ENCODE measurements at places on chromosomes 1 and 21.

GRCh38 chr1:55986003-55986402, 593.4 kb downstream of the PLPP3 start:
- DNase-seq = no peak

DNA sequence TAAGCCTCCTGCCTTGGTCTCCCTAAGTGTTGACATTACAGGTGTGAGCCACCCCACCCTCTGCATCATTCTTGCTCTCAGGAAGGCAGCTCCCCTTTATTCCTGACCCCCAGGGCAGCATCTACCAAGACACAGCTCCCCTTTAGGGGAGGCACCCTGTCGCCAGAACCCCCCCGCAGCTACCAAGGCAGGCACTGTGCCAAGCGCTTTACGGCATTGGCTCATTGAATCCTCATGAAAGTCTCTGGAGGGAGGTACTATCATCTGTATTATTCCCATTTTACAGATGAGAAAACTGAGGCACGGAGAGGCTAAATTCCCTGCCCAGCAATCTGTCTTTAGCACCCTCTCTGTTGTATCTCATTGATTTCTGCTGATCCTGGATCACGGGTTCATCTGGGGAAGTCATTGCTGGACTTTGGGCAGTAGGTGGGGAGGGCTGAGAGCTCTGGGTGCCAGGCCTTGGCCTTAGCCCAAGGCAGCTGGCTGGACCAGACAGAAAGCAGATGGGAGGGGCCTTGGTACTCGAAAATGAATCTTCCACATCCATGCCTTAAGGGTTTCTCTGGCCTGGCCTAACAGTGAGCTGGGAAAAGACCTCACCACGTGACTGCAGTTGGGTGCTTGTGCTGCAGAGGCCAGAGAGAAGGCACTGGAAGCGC, 5.9 kb downstream of the PLOD1 start:
- DNase-seq = no peak

- peak; percentile 11 for DNase-seq
Observed at GRCh38 chr1:3501856-3502640, 47.6 kb downstream of the ARHGEF16 start.

GRCh38 chr1:224761245-224761644, 145.1 kb downstream of the CNIH3 start:
- no peak for DNase-seq

DNA sequence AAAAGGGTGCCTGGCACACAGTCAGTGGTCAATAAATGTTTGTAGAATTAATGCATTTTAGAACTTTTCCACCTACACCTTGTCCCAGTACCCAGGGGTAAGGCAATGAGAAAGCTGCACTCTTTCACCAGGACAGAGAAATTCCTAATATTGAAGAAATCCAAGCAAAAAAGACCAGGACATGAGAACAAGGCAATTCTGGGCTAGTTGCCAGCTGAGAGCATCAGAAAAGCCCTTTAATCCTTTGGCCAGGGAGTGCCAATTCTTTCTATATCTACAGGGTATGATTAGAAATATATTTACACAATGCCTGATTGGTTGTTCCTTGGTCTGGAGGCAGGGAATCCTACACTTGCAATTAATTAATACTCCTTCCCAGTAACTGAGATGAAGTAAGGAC, 492.4 kb upstream of the NFIA start:
- no peak for DNase-seq

GRCh38 chr21:40386294-40386911, 460.6 kb downstream of the DSCAM start:
- peak; percentile 38 for DNase-seq

DNA sequence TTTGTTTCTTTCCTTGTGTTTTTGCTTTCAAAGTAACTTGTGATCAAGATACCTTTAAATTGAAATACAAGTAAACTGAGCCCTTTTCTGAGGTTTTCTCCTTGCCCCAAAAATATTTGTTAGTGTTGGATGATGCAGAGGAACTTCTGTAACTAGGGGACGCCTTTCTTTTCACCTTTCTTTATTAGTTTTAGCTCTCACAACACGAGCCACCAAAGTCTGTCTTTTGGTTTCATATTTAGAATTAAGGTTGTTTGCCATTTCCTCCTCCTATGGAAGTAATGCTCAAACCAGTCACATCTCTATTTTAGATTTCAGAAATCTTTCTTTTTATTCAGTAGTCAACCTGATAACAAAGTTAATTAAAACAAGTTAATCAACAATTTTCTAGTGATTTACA, 120.8 kb downstream of the ZP4 start:
- no peak for DNase-seq

DNA sequence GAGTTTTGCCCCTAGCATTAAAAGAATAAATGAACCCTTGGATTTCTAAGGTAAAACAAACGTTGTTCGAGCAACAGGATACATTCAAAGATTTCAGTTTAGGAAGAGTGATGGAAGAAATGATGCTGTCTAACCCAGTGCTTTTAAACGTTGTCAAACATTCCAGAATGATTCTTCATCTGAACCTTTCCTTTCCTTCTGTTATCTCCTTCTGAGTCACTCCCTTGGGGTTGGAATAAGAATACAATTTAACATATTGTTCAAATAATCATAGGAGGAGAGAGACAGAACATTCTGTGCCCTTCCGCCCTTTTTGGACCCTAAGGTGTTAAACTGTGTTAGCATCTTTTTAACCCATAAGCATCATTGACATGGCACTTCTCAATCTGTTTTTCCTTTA, 61.1 kb upstream of the RCOR3 start:
- DNase-seq = no peak

- DNase-seq = no peak
Observed at GRCh38 chr1:31835415-31835814, 19.6 kb upstream of the SPOCD1 start.

- no peak for DNase-seq
Observed at GRCh38 chr1:25554886-25555752, 11.7 kb downstream of the LDLRAP1 start.

GRCh38 chr1:109296782-109297181, 10.0 kb downstream of the MYBPHL start:
- DNase-seq = no peak

DNA sequence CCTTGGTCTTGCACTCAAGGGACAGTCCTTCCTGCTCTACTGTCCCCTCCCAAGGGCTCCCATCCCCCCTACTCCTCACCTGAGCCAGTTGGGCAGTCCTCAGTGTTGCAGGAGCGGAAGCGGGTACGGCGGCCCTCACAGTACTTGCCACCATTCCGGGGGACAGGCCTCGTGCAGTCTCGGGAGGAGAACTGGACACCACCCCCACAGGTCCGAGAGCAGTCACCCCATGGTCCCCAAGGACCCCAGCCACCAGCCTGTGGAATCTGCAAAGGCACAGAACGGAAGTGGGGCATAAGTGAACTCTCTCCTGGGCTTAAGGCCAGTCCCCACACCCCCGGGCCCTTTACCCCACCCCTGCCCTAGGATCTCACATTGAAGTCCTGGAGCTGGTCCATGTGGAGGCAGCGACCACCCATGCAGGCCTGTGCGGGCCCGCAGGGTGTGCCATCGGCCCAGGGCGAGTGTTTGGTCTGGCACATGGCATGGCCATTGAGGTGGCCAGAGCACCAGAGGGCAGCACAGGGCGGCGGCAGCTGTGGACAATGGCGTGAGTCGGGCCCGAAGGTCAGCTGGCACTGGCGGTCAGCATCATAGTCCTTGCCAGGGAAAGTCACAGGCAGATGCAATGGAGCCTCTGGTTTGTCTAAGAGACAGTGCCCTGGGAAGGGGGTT, 5.2 kb downstream of the ADAMTS4 start:
- DNase-seq = no peak

- DNase-seq = no peak
Observed at GRCh38 chr21:15171546-15171945, 106.7 kb upstream of the NRIP1 start.

DNA sequence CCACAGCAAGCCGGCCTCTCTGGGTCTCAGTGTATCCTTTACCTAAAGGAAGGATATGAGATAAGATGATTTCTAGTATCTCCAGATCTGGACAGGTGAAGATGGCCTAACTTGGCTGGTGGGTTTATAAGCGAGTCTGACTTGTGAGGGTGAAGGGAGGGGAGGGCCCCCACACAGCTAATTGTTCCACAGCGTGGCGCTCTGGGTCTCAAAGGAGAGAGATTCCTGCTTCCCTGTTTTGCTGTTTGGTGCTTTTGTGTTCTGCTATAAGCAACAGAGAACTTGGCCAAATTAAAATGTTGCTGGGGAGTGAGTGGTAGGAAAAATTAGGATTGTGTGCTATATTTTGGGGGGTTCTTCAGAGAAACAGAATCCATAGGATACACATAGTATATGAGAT, 28.9 kb upstream of the NLRP3 start:
- DNase-seq = no peak

- peak; percentile 48 for DNase-seq
Observed at GRCh38 chr1:85576642-85577418, 3.7 kb upstream of the CCN1 start.

DNA sequence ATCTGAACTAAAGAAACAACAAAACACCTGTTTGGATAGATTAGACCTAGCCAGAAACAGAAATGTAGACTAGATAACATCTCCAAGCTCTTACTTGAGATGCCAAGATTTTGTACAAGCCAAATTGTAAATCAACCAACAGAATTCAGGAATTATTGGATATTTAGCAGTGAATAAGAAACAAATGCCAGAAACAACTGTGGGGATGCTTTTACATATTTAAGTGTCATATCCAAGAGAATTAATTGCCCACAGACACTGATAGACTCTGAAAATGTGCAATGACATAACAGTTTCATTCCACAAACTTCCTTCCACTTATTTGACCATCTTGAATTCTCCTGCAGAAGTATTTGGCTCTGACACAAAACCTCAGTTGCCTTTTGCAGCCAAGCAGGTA, 92.3 kb downstream of the SGIP1 start:
- no peak for DNase-seq

GRCh38 chr1:112719706-112720105, 4.6 kb upstream of the PPM1J start:
- DNase-seq = no peak

DNA sequence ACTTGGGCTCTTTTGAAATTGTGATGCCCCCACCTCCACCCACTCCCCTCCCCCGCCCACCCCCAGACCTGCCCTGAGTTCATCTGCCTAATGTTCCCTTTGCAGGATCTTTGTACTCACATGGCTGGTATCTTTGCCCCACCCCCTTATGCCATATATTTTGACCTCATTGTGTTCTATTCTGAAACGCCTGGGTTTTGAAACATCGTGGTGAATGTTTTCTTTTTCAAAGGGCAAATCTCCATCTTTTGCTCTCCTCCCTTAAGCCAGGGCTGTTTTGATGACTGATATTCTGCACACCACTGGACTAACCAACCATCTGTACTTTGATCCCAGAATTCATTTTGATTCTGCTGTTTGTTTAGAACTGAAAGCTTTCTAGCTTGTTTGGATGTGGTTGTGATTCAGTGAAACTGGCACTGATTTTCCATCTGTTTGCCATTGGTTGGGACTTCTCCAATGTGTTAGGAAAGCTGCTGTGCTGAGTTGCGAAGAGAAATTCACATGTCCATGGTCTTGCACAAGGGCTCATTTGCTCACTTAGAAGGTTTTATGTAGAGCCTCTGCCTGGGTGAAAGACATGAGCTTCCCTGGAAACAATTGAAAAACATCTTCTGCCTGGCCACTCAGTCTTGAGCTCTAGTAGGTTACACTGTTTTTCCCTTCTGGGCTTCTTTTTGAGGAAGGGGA, 16.5 kb downstream of the SMAP2 start:
- DNase-seq = no peak

GRCh38 chr1:224486801-224487583, 52.4 kb upstream of the WDR26 start:
- DNase-seq = no peak

DNA sequence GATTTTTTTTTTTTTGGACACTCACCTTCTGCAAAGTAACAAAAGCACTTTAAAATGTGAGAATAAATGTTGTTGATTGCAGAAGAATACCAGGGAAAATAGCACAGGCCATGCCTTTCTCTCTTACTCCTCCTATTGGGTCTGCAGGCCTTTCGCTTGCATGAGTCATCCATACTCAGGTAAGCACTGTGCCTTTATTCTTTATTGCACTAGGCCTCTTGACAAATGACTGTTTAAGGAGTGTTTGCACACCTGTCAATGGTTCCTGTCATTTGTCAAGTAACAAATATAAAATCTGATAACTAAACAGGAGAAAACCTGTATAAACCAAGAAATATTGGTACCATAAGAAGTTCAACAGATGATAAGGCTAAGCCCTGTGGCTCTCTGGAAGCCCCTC, 106.5 kb downstream of the RGS7 start:
- DNase-seq = no peak

DNA sequence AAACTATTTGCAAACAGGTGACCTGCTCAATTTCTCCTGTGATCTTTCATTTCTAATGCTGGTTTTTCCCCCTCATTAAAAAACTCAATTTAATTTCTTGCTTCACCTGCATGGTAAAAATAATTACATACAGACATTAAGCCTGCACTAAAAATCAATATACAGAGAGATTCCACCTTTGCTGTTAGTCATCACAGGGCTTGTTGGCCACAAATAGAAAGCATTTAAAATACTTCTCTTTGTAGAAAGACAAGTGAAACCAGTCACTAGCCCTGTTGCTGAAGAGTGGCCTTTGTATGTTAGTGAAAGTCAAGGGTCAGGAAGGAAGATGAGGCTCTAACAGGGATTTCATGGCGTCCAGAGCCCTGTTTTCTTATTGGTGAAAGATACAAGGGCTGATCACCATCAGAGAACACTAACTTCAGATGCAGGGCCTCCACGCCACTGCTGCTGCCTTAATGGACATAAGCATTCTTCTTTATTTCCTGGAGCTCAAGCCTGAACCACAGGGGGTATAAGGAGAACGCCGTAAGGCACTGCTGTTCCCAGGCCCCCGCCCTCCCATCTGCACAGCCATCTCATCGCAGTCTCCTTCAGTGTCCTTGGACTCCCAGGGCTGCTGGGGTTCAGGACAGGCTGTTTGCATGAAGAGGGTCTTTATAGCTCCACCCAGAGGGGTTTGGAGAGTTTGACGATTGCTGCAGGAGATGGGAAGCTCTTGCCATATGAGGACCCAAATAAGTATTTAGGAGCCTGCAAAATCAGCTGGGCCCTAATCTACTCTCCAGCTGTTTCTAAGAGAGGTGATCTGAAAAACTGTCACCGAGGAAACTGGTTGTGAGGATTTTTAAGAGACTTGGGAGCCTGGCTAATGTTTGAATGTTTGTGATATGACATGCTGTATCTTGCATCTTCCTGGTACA, 117.3 kb upstream of the IRF2BP2 start:
- no peak for DNase-seq

DNA sequence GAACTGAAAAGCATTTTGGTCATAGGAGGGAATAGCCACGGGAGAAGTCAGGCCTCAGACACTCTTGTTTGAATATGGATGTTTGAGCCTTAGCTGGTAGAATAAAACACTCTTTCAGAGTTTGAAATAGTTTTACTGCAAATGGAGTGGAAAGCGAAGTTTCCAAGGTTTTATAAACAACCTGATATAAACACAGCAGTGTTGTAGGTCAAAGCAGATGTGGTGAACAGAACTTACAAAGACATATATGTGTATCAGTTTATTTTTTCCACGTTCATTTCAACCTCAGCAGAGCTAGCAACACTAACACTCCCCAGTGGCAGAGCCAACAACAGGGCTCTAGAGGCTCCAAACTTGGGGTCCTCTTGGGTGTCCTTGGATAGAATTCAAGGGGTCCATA, 89.9 kb downstream of the WLS start:
- no peak for DNase-seq

- no peak for DNase-seq
Observed at GRCh38 chr1:23451441-23451840, 26.9 kb upstream of the TCEA3 start.

- no peak for DNase-seq
Observed at GRCh38 chr1:18919197-18919905, 17.0 kb upstream of the ALDH4A1 start.

- no peak for DNase-seq
Observed at GRCh38 chr1:118905196-118905595, 82.9 kb downstream of the TBX15 start.
